Peyer's patch (tissue), 4 donors: ENCODE measurements at places on chromosomes 13 and 19. TPM values are rescaled to one million over a fixed set of nuclear protein-coding genes. Genes with fewer than 3 reads are reported as not detected.

GRCh38 chr19:10936661-10937084 lies 8.1 kb downstream of the TIMM29 start:
- no peak for DNase-seq

- DNase-seq: no peak
Measured at GRCh38 chr13:55219538-55219937, 1921.2 kb upstream of the PRR20A start.

DNA sequence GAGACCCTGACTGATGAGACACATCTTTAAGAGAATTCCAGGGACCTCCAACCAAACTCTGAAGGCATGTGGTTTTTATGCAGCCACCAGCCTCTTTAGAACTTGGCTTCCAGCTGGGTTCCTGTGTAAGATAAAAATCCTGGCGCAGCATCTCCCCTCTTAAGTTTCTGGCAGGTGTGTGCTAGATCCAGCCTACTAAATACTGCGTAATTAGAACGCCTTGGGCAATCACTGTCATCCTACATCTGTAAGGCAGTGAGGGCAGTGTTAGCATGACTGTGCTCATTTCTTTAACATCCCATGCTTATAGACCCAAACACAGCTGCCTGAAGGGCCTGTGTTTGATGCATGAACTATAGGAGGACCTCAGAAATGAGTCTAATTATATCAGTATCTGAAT lies 173.5 kb upstream of the OBI1 start:
- DNase-seq: no peak

Gene RINL
- 6.1 TPM for total RNA-seq

DNA sequence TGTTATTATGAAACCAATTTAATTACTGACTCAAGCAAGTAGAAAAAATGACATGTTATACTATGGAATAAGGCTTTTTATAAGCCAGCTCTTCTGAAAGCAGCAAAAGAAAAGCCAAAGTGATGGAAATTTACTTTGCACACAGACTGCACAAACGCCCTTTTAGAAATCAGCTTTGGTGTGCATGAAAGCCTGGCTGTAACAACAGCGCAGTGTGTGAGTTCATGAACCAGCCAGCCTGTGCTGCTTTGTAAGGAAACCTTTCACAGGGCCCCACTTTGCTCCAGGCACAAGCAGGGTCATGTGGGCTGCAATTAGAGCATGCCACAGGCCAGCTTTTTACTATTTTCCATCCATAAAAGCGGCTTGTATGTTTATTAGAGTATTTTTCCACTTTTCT lies 13.6 kb upstream of the IFT88 start:
- no peak for DNase-seq

Gene CELF5
- total RNA-seq: not detected

Gene KHSRP
- total RNA-seq: 162 TPM

DNA sequence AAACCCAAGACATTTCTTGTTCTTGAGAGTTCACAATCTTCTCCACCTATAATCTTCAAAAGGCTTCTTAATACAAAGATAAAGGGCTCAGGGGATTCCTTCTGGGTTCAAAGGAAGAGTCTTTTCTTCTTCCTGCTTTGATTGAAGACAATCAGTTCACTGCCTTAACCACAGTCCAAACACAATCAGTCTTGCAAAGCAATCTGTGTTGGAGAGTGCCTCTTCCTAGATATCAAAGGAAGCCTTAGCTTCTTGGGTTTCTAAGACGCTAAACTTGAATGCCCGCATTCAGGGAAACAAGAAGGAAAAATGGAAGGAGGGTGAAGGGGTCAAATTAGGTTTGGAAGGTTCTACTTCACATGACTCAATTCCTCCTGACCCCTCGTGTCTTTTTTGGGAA lies 27.2 kb downstream of the RANBP3 start:
- DNase-seq: no peak

DNA sequence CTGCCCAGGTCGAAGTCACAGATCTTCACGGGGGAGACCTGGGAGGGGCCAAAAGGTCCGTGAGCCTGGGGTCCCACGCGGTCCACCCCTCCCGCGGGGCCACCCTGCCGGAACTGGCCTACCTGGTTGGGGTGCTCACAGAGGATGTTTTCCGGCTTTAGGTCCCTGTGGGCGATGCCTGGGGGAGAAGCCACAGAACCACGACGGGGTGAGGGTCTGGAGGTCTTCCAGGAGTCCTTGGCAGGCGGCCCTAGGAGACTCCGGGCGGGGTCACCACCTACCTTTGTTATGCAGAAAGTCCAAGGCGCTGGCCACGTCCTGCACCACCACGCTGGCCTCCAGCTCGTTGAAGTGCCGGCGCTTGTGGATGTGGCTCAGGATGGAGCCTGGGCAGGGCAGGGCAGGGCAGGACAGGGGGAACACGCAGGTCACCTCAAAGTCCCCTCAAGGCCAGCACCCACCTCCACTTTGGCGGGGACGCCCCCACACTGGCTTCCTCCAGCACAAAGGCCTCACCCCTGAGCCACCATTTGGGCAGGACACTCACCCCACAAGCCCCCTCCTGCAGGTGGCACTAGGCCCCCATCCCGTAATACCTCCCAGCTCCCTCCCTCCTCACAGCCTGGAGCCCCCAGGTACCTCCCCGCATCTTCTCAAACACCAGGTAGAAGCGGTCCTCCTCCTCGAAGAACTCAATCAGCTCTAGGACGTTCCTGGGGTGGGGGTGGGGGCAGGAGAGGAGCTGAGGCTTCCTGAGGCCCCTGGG lies 8.4 kb downstream of the MKNK2 start:
- peak; percentile 68 for DNase-seq

Gene SLC25A30
- 16.5 TPM for total RNA-seq

DNA sequence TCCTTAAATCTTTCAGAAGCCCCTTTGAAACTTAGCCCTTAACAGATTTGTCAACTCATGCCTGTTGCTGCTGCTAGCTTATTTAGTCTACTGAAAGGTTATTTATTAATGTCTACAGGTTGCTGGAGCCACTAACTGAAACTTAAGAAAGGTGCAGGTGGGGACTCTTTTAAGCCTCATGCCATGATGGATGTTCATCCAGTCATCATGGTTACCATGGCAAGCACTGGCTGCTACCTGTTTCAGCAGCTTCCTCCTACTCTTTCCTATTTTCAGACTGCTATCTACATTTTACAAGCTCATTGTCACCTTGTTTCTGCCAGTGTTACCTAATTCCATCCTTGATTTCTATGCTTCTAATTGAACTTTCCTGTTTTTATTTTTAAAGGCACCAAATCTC lies 27.1 kb downstream of the DGKH start:
- no peak for DNase-seq

Gene TNNI3
- total RNA-seq: not detected

Gene ZNF784
- 11.6 TPM for total RNA-seq

- no peak for DNase-seq
Measured at GRCh38 chr13:23140492-23140891, 40.3 kb upstream of the SGCG start.

DNA sequence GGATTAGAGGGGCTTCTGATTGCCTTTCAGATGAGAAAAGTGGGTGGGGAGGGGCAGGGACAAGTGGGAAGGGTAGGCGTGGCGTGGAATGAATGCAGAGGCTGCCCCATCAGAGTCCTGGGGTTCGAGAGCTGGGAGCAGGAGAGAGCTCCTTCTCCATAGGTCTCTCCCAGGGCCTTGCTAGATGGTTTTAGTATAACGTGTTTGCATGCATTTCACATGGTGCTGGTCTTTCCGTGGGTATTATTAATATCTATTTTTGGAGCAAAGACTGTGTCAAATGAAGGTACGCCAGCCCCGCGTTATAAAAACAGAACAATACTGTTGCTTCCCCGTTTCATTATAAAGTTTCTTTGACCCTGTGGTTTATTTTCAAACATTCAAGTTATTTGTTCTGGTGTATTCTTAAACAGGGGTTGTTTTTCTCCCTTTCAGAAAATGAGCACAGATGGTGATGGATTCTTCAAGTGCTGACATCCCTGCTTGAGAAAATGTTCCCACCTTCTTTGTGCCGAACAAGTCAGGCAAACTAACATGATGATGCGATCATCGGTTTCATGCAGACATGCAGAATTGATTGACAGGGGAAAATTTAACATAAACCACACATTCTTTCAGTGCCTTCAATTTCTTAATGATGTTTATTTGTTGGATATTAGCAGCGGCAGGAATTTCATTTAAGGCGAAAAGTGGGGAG lies 62.1 kb upstream of the ZNF536 start:
- DNase-seq: no peak

DNA sequence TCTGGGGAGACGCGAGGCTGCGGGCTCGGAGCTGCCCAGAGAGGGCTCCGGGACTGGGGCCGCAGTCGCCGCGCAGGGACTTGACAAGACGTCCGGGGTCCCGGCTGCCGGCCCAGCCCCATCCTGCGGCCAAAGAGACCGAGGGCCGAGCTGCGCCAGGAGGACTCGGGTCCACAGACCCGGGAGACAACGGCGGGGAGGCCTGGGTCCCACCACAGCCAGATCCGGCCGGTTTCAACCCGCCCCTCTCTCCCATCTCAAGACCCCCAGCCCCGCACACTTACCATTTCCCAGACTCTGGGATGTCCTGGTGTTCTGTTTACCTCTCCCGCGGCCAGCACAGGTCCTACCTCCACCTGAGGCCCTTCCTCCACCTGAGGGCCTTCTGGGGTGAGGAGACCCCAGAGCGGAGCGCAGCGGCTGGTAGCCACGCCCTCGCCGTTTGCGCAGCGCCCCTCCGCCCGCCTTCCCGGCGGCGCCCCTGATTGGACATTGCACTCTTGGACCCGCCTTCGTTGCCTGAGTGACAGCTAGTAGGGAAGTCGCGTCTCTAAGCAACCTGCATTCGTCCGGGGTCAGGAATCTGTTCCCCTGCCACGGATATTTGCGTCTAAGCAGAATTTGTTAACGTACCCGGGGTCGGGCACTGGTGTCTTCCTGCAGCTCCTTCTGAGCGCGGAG lies at the start of gene ZNF709:
ZNF709 (minus strand) TSS at position 446 of the 681 bp plus-strand sequence; CDS start at position 287, 159 bp downstream.
- DNase-seq: peak; percentile 91

DNA sequence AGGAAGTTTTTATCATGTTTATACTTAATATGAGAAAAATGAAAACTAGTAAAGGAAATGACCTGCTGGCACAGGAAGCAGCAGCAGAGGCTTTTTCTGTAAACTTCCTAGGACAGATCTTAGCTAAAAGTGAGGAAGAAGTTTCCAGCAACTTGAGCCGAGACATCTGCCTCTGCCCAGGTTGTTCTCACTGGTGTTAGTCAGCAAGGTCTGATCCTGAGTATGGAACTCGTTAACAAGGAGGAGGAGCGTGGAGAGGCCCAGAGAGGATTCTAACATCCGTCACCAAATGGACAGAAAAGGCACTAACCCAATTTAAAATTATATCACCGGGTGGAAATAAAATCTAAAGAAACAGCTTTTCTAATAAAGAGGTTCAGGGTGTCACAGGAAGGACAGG lies 43.6 kb downstream of the PHF11 start:
- DNase-seq: no peak

- no peak for DNase-seq
Measured at GRCh38 chr13:93305886-93306285, 79.3 kb downstream of the GPC6 start.

Gene CSNK1G2
- 250 TPM for total RNA-seq

GRCh38 chr19:1445932-1446712 lies 3.8 kb upstream of the APC2 start:
- DNase-seq: no peak

Gene CPAMD8
- 2.6 TPM for total RNA-seq

GRCh38 chr19:10643172-10643967 lies 10.8 kb upstream of the ILF3 start:
- no peak for DNase-seq

DNA sequence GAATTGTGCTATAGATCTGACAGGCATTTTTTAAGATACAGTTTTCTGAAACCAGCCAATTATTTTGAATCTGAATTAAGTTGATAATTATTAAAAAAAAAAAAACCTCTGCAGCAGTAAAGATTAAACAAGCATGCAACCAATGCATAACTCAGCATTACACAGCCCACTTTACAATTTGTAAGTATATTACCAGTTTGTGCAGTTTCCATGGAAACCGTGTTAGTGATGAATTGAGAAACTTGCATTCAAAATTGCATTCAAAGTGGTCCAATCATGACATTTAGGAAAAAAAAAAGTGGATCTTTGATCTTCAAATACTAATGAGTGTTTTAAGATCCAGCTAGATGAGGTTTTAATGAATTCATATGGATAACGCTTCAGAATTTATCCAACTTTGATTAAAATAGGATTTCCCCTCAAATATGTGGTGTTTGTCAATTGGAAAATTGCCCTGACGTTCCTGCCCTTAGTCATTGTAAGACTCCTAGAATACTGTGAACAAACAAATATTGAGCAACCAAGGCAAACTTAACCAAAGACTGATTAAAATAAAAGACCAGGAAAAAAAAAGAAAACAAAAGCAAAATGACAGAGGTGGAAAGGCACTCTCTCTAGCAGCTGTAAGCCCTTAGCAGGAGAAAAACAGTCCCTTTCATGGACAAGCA lies 314.8 kb upstream of the MAB21L1 start:
- no peak for DNase-seq

DNA sequence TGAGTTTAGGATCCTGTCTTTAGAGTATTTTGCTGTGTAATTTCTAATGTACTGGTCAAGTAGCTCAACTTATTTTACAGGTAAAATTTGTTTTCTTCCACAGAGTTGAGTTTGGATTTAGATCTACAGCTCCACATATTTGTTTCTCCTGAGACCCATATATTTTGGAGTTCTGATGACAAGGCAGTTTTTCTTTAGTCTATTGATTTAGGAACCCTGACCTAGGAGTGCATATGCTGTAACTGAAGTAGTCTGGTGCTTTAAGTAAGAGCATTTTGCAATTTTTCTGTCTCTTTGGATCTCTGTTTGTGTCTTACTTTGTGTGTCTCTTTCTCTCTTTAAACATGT lies 19.5 kb upstream of the SPRY2 start:
- DNase-seq: no peak

- no peak for DNase-seq
Measured at GRCh38 chr19:12325690-12326089, 7.7 kb downstream of the ZNF563 start.

Gene ZNF878
- total RNA-seq: not detected

DNA sequence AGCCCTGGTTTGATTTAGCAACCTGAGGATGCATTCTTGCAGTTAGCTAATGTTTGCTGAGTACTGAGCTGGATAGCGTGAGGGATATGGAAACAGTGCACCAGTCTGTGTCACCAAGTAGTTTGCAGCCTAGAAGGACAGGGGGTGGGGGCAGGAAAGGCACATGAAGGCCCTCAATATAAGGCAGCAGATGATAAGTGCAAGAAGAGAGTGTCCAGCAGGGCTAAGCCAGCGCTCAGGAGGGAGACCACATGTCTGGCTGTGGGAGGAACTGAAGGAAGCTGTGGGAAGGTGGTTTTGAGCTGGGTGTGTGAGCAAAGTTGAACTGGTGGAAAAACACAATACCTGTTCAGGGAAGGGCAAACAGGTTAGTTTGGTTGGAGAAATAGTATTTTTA lies 1.7 kb downstream of the CXCL17 start:
- DNase-seq: no peak

- DNase-seq: peak; percentile 80
Measured at GRCh38 chr13:51453207-51453958, 547 bp upstream of the INTS6 start.
